Activated naive CD8-positive, alpha-beta T cell treated with anti-CD3 and anti-CD28 coated beads for 36 hours (primary cell): ENCODE measurements at places on chromosomes 6 and 20. TPM values are rescaled to one million over a fixed set of nuclear protein-coding genes. Genes with fewer than 3 reads are reported as not detected.

DNA sequence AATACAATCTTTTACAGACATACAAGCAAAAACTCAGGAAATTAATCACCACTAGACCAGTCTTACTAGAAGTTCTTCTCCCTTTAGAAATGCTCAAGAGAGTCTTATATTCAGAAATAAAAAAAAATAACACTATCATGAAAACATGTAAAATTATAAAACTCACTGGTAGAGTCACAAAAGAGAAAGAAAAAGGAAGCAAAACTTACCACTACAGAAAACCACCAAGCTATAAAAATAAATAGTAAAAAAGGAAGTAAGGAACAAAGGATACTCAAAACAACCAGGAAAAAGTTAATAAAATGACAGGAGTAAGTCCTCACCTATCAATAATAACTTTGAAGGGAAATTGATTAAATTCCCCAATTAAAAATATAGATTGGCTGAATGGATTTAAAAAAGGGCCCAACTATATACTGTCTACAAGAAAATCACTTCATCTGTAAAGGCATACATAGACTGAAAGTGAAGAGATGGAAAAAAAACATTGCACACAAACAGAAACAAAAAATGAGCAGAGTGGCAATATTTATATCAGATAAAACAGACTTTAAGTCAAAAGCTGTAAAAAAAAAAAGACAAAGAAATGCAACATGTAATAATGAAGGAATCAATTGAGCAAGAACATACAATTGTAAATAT, 489.5 kb downstream of the KIF16B start:
- H3K27me3 ChIP-seq = peaks cover 3% of the 10 kb centered on the region
- no peak overlapping the region for H3K27ac ChIP-seq
- no peak for DNase-seq
- H3K4me3 ChIP-seq = no peak overlapping the region
- no peaks in the 10 kb centered on the region for H3K4me1 ChIP-seq

- DNase-seq = no peak
- no peaks in the 10 kb centered on the region for H3K27me3 ChIP-seq
- H3K27ac ChIP-seq = no peak overlapping the region
- H3K4me3 ChIP-seq = no peak overlapping the region
Measured at GRCh38 chr20:45958593-45958992, 13.4 kb downstream of the ZNF335 start.

- peaks cover 5% of the 10 kb centered on the region for H3K27me3 ChIP-seq
- H3K27ac ChIP-seq = no peak overlapping the region
- no peaks in the 10 kb centered on the region for H3K4me1 ChIP-seq
- no peak for DNase-seq
- no peaks in the 10 kb centered on the region for H3K36me3 ChIP-seq
Measured at GRCh38 chr6:139778106-139778505, 403.7 kb upstream of the CITED2 start.

DNA sequence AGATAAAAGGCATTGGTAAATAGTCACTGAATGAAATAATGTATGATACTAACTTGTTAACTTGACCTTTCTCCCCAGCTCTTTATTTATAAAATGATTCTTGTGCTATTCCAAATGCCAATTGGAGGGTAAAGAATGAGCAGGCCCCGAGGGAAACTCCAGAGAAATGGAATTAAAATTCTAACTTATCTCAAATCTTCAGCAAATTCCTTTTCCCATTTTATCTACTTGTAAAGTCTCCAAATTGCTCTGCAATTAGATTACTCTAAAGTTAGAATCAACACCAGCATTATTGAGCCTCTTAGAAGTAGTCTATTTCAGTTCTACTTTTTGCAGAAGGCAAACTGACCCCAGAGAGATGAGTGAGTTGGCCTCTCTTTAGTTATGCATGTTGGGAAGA, 165.9 kb upstream of the PREP start:
- no peak for DNase-seq
- peaks cover 25% of the 10 kb centered on the region for H3K27me3 ChIP-seq
- H3K4me3 ChIP-seq = no peak overlapping the region
- H3K4me1 ChIP-seq = peaks cover 2% of the 10 kb centered on the region

GRCh38 chr20:37384683-37385174, 38.8 kb downstream of the SRC start:
- no peak overlapping the region for H3K27ac ChIP-seq
- peak; percentile 85 for DNase-seq
- H3K36me3 ChIP-seq = no peaks in the 10 kb centered on the region
- H3K27me3 ChIP-seq = peaks cover 6% of the 10 kb centered on the region

GRCh38 chr20:44762466-44763140, 16.9 kb downstream of the KCNK15 start:
- no peak overlapping the region for H3K4me3 ChIP-seq
- H3K27ac ChIP-seq = no peak overlapping the region
- peaks cover 5% of the 10 kb centered on the region for H3K27me3 ChIP-seq
- H3K4me1 ChIP-seq = peaks cover 1% of the 10 kb centered on the region
- DNase-seq = no peak

- peaks cover 26% of the 10 kb centered on the region for H3K4me1 ChIP-seq
- H3K36me3 ChIP-seq = peaks cover 17% of the 10 kb centered on the region
- H3K27me3 ChIP-seq = no peaks in the 10 kb centered on the region
- no peak overlapping the region for H3K27ac ChIP-seq
- DNase-seq = no peak
Measured at GRCh38 chr20:5833309-5833941, 83.2 kb downstream of the SHLD1 start.

- H3K27ac ChIP-seq = no peak overlapping the region
- no peak for DNase-seq
- H3K4me3 ChIP-seq = no peak overlapping the region
- H3K4me1 ChIP-seq = peaks cover 4% of the 10 kb centered on the region
Measured at GRCh38 chr20:25145131-25145530, 50.4 kb upstream of the ENTPD6 start.

DNA sequence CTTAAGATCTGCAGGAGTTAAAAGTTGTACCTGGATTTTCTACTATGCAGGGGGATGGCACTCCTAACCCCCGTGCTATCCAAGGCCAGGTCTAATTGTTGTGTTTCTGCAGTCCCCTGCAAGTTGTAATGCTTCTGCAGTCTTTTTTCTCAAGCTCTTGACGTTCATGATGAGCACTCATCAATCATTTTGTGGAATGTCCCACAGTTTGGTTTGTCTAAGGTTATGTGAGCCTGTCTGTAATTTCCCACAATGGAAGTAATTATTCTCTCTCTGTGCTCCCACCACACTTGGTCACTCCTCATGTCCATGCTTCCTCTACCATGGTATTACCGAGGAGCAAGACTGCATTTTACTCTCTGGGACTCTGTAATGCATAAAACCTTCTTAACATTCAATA, 107.6 kb upstream of the SSTR4 start:
- no peak for DNase-seq
- H3K36me3 ChIP-seq = no peaks in the 10 kb centered on the region
- no peak overlapping the region for H3K4me3 ChIP-seq
- no peak overlapping the region for H3K27ac ChIP-seq
- no peaks in the 10 kb centered on the region for H3K4me1 ChIP-seq

DNA sequence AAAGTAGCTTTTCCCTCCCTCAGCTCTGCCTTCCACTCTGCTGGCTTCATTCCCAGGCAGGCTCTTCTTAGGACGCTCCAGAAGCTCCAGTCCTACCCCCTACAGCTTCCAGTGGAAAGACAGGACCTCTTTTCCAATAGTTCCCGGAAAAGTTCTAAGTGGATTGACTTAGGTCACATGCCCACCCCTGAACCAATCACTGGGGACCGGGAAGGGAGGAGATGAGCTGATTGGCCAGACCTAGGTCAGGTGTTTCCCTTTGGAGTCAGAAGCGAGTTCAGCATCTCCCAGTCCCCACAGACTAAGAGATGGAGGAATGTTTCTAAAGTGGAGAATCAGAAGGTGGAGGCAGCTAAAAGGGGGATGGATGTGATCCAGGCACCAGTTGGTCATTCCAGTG, 62.9 kb upstream of the KCNG1 start:
- no peaks in the 10 kb centered on the region for H3K36me3 ChIP-seq
- H3K4me3 ChIP-seq = no peak overlapping the region
- peaks cover 59% of the 10 kb centered on the region for H3K27me3 ChIP-seq

DNA sequence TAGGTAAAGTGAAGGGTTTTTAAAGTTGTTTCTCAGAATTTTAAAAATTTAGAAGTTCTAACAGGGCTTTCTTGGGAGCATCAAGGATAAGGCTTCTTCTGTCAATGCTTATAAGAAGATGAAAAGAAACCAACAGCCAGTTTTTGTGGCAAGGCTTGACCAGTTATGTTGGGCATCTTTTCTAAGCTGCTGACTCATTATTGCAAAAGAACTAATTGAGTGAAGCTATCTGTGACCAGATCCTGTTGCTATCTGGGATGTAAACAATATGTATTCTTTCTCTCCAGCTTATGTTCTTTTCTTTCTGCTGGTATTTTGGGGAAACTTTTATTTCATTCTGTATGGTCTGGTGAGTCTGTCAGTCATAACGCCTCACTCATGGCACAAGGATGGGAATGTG, 643.8 kb downstream of the HDGFL1 start:
- H3K36me3 ChIP-seq = no peaks in the 10 kb centered on the region
- H3K27me3 ChIP-seq = no peaks in the 10 kb centered on the region
- H3K27ac ChIP-seq = no peak overlapping the region
- no peaks in the 10 kb centered on the region for H3K4me1 ChIP-seq
- no peak overlapping the region for H3K4me3 ChIP-seq

DNA sequence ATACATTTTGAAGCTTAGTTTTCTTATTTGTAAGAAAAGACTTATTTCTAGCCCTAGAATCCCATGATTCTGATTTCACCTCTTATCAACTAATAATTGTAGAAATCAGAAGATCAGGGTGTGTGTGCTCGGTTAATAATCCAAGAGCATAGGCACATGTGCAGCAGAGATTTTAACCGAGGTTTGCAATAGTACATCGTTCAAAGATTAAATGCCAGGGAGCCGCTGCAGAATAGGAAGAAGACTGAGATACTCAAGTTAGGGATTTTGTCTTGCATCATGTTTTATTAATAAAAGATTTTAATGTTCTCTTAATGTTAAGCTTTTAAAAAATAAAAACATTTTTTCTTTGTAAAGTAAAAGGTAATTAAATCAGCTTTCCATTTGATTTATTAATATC, 6.9 kb downstream of the STX16 start:
- peak overlapping the region; percentile 76 for H3K4me3 ChIP-seq
- no peak for DNase-seq
- peaks cover 64% of the 10 kb centered on the region for H3K4me1 ChIP-seq
- H3K36me3 ChIP-seq = peaks cover 38% of the 10 kb centered on the region
- no peaks in the 10 kb centered on the region for H3K27me3 ChIP-seq

GRCh38 chr6:1970151-1970561, 275.2 kb downstream of the GMDS start:
- no peaks in the 10 kb centered on the region for H3K27me3 ChIP-seq
- H3K36me3 ChIP-seq = peaks cover 18% of the 10 kb centered on the region
- no peak for DNase-seq
- no peak overlapping the region for H3K27ac ChIP-seq

DNA sequence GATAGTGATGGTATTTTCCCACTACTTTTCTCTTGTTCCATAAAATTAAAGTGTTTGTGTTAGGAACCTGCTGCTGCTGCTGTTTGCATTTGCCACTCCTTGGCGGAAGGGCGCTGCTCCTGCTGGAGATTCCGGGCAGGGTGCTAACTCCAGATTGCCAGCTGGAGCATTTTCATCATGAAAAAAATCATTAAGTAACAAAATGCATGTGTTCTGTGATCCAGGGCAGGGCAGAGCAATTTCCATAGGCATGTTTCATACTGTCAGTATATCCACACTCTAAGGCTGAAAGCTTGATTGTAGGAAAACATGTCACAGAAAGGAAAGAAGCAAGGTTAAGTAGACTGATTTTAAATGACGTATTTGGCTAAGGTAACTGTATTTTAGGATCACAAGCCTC, 24.0 kb downstream of the PBOV1 start:
- no peaks in the 10 kb centered on the region for H3K4me1 ChIP-seq
- peaks cover 12% of the 10 kb centered on the region for H3K27me3 ChIP-seq
- H3K4me3 ChIP-seq = no peak overlapping the region

GZF1 gene
- 11.5 TPM for total RNA-seq

MUC21 gene
- total RNA-seq = not detected

OPRL1 gene
- total RNA-seq = 0.25 TPM

ID1 gene
- total RNA-seq = 0.37 TPM

TULP1 gene
- not detected for total RNA-seq

DZANK1 gene
- total RNA-seq = 1.7 TPM

KIF13A gene
- total RNA-seq = not detected

MCM9 gene
- 20.0 TPM for total RNA-seq

TFAP2D gene
- total RNA-seq = not detected

NRSN1 gene
- not detected for total RNA-seq

TBX18 gene
- not detected for total RNA-seq

TGM3 gene
- not detected for total RNA-seq
